NCI-H1105 (cell line): ENCODE measurements at places on chromosomes 5 and 9.
A peak's percentile ranks its signal among the peaks of the same experiment; 100 is the strongest.

DNA sequence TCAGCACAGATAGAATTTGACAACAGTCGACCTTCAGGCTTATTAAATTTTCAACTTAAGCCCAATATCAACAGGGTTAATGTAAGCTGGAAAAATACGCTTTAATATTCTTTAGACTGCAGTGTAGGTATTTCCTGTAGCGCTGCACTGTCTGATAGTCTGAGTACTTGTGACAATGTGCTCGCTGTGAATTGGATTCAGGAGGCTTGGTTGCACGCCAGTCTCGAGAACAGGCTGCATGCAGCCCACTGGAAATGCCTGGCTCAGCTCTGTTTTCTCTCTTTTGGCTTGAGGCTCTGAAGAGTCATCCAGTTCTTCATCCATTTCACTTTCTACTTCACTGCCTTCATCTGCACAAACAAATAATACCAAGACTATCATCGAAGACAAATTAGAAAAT lies 300.9 kb downstream of the RFX3 start:
- no peak for DNase-seq

DNA sequence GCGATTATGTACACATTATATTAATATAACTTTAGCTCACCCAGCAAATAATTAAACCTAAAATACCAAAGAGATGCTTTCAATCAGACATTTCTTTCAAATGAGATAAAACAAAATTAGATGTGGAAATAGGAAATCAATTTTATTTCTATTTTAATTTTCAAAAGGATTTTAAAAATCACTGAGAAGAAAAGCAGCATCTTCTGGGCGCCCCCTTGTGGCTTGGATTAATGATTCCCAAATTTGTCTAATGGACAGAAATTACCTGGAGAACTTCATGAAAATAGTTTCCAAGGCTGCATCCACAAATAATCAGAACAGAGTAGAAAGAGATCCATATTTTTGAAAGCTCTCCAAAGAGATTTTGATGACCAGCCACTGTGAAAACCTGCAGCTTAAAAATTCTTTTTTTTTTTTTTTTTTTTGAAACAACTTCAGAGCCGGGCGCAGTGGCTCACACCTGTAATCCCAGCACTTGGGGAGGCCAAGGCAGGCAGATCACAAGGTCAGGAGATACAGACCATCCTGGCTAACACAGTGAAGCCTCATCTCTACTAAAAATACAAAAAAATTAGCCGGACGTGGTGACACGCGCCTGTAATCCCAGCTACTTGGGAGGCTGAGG lies 50.9 kb upstream of the CEMIP2 start:
- DNase-seq, result no peak

GRCh38 chr5:122306461-122306860 lies 5.6 kb upstream of the SNCAIP start:
- no peak for DNase-seq

DNA sequence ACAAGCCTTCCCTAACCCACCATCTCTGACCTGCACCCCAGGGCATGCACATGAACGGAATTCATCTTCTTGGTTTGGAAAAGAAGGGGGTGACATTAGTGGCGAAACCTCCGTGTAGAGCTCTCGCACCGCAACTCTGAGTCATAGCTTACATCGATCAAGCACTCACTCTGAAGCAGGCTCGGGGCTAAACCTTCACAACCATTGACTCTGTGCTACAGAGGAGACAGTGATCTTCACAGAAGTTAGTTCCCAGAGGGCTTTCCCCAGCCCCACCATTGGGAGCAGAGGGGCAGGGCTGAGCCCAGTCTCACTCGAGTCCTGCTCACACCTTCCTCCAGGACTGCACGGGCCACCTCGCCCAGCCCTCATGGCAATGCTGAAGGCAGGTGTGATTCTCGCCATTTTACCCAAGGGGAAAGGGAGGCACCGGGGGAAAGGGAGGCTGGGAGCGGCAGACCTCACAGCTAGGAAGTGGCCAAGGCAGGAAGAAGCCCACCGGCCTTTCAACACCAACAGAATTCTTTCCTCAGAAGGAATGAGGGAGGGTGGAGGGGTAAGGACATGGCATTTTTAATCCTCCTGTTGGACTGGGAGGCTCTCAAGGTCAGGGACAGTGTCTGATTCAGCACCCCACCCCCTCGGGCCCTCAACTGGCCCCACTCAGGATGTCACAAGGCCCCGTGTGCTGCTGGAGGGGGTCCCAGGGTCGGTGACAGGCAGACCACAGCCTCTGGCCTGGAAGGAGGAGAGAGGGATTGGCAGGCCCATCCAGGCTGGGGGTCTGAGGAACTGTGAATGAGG lies 25.9 kb upstream of the IL17B start:
- no peak for DNase-seq

- DNase-seq, result no peak
Observed at GRCh38 chr9:123863164-123863855, 66.6 kb downstream of the DENND1A start.

DNA sequence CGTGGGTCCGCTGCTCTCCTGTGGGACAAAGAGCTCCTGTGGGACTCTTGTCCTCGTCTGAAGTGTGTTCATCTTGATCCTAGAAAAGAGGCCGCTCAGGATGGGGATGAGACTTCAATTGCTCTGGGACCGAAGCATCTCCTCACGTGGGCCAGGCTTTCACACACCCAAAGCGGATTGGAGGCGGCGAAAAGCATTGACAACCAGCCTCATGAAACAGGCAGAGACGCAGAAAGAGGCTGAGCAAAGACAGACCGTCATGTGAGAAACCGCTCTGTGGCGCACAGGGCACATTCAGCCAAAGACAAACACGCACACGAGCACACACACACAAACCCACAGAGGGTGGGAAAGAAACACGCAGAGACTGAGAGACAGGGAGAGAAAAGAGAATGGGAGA lies 479.5 kb downstream of the SPATA31A7 start:
- no peak for DNase-seq

GRCh38 chr5:74594137-74595040 lies 46.1 kb downstream of the ENC1 start:
- no peak for DNase-seq

DNA sequence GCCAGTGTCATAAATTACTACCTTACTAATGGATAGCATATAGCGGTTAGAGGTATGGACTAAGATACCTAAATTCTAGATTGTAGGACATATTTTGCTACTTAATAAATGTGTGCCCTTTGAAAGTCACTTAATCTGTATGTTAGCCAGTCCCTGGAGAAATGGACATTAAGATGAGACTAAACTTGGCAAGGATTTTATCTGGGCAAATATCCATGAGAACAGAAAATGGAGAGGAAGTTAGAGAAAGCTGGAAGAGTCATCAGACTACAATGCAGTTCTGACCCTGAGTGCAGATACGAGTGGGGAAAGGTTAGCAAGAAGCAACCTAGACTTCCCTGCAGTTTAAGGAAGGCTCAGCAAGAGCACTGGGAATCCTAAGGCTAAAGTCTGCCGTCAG lies 33.0 kb downstream of the TBCA start:
- no peak for DNase-seq

- peak; percentile 32 for DNase-seq
Observed at GRCh38 chr9:95005278-95006143, 279.0 kb downstream of the AOPEP start.

GRCh38 chr9:91949946-91950664 lies at the start of gene ROR2:
TSS of gene ROR2 (minus strand) at chr9:91950228.
- peak; percentile 37 for DNase-seq

- no peak for DNase-seq
Observed at GRCh38 chr9:71472400-71472799, 295.9 kb downstream of the CEMIP2 start.

GRCh38 chr9:20302197-20302596 lies 320.1 kb downstream of the MLLT3 start:
- DNase-seq, result no peak

- no peak for DNase-seq
Observed at GRCh38 chr5:89930591-89931392, 478.8 kb downstream of the CETN3 start.

DNA sequence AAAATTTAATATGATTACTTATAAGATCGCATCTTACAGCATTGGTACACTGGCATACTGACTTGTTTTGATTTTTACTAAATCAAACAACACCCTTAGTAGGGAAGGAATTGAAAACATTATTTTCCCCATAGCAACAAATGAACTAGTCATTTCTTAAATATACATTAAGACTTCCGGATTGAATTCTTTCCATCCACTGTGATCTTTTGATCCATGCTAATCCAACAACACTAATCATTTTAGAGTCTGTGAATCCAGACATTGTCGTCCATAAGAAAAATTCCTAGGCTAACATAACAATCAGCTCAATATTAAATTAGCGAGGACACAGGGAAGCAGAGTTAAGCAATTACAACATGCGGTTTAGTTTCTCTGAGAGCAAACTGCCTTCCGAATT lies 21.6 kb upstream of the ERAP1 start:
- DNase-seq, result no peak

- DNase-seq, result no peak
Observed at GRCh38 chr5:61734001-61734400, 401.9 kb downstream of the ZSWIM6 start.

- DNase-seq, result no peak
Observed at GRCh38 chr9:84993105-84993504, 323.6 kb downstream of the NTRK2 start.

GRCh38 chr5:177083357-177083756 lies 3.4 kb upstream of the FGFR4 start:
- DNase-seq, result no peak

DNA sequence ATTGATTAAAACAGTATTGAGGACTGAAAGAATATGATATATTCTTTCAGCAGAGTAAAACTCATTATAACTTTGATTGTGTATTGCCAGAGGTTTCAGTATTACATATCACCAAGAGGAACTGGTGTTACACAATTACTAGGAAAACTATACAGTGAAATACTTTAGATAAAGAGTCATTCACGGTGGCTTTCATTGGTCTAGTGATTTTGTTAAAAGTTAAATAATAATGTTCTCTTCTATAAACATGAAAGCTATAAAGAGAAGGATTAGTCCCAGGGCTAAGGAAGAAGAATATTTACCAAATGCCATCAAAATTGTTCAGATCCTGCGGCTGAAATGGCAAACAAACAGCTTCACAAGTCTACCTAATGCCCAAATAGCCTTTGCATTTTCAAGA lies 306.2 kb downstream of the SEMA5A start:
- DNase-seq, result no peak

DNA sequence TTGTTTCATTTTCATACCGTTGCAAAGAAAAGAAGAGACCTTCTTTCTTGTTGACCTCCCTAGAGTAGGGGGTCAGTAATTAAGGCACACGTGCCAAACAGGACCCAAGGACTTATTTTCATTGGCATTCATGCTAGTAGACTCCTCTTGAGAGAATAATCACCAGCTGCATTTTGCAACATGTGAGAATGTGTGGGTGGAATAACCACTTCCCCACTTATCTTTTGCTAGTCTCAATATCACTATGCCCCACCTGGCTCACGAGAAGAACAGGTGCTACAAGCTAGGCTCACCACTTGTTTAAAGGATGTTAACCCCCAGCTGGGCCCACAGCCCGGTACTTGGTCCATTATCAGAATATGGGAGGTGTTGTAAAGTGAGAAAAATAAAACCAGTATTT lies 460.7 kb upstream of the MEF2C start:
- peak; percentile 7 for DNase-seq

- DNase-seq, result no peak
Observed at GRCh38 chr5:143559586-143560109, 156.2 kb upstream of the NR3C1 start.

GRCh38 chr5:73417303-73418034 lies 31.1 kb downstream of the FOXD1 start:
- DNase-seq, result no peak

DNA sequence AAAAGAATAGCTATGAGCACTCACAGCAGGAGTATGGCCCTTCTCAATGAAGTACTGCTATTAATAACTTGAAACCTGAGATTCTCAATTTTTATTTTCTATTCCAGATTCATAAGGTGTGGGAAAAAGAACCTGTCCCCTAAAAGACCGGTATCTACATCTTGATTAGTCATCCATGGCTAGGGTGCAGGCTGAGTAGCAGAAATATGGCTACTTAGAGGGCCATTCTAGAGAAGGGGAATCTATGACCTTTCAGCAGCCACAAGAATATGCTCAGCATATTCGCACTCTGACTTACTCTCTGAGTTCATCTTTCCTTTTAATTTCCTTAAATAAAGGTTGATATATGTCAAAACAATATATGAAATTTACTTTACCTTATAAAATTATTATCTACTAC lies 27.7 kb downstream of the WDR36 start:
- no peak for DNase-seq

DNA sequence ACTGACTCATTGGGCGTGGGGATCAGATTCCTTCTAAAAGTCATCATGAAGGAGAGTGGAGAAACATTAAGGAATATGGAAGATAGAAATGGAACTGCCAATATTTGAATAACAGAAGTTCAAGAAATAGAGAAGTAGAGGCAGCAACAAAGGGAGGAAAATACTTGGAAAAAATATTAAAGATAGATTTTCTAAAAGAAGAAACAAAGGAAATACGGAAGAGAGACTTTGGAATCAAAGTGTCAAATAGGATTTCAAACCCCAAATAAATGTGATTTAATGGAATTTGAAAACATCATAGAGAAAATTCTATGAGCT lies 605.1 kb upstream of the KLF4 start:
- no peak for DNase-seq

DNA sequence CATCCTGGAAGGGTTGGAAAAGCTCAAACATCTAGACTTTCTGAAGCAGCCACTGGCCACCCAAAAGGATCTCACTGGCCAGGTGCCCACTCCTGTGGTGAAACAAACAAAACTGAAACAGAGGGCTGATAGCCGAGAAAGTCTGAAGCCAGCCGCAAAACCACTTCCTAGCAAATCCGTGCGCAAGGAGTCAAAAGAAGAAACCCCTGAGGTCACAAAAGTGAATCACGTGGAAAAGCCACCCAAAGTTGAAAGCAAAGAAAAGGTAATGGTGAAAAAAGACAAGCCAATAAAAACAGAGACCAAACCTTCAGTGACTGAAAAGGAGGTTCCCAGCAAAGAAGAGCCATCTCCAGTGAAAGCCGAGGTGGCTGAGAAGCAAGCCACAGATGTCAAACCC lies 87.6 kb downstream of the MAP1B start:
- no peak for DNase-seq

- no peak for DNase-seq
Observed at GRCh38 chr5:107799306-107799705, 128.6 kb upstream of the EFNA5 start.

DNA sequence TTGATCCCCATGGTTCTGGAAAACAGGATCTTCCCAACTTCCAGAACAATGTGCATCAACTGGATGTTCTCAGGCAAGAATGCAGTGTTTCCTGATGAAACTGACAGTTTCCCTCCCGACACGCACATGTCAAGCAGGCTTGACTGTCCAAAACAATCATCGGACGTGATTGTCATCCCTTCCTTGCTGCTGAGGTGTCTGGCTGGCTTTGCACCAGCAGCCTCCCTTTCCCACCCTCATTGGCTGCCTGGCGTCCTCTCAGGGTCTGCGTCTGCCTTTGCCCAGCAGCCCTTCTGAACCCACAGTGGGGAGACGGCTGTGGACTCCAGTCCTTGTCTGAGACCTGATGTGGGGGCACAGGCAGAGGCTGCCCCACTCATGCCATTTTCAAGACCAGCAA lies 110.8 kb downstream of the MARCHF3 start:
- DNase-seq, result no peak

GRCh38 chr5:44257653-44258365 lies 131.4 kb downstream of the FGF10 start:
- no peak for DNase-seq

- DNase-seq, result no peak
Observed at GRCh38 chr5:148072207-148072606, 8.4 kb downstream of the SPINK5 start.
